ENCODE measurements at places on chromosomes 2 and 18. TPM values are rescaled to one million over a fixed set of nuclear protein-coding genes. Genes with fewer than 3 reads are reported as not detected.

The SKOR2 gene
- not detected for total RNA-seq

The ANKRD30B gene
- total RNA-seq: 11.5 TPM

The IL1RL2 gene
- 1.2 TPM for total RNA-seq

The SCYGR7 gene
- not detected for total RNA-seq

The GCG gene
- not detected for total RNA-seq
